Posterior vena cava (tissue), 2 donors: ENCODE measurements at places on chromosomes 7 and 10.

DNA sequence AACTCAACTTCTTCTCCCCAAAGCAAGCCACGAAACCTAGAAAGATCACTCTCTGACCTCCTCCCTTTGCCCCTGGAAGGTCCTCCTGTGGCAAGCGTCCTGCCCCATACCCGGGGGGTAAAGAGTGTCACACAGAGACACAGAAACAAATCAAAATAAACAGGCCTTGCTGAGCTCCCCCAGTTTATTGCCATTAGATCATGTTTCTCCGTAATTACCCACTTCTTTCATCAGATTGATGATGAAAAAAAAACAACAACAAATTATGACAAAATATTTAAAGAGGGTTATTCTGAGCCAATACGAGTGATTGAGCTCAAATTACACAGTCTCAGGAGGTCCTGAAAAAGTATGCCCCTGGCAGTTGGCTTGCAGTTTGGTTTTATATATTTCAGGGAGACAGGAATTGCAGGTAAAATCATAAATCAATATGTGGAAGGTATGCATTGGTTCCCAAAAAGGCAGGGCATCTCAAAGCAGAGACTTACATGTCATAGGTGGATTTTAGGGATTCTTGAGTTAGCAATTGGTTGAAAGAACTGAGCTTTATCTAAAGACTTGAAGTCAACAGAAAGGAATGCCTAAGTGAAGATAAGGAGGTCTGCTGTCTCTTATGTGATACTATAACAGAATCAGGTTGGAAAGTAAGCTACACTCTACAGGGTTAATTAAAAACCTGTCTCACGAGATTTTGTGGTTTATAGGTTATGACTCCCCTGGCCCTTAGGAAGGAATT is 86.2 kb downstream of the APBB1IP start:
- no peak for DNase-seq

GRCh38 chr7:120218712-120219111 is 54.3 kb upstream of the KCND2 start:
- DNase-seq = no peak

DNA sequence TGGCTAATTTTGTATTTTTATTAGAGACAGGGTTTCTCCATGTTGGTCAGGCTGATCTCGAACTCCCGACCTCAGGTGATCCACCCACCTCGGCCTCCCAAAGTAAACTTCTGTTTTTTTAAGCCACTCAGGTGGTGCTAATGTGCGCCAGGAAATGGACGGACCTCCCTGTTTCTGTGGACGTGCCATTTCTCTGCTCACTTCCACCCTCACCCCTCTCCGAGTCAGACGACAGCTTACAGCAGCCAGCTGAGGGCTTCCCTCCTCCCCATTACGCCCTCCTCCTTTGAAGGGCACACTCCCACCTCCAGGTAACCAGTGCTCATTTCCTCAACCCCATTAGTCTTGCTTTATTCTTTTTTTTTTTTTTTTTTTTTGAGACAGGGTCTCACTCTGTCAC is 41.7 kb upstream of the EZH2 start:
- DNase-seq = no peak

GRCh38 chr7:108402865-108403264 is 53.4 kb downstream of the NRCAM start:
- DNase-seq = no peak

DNA sequence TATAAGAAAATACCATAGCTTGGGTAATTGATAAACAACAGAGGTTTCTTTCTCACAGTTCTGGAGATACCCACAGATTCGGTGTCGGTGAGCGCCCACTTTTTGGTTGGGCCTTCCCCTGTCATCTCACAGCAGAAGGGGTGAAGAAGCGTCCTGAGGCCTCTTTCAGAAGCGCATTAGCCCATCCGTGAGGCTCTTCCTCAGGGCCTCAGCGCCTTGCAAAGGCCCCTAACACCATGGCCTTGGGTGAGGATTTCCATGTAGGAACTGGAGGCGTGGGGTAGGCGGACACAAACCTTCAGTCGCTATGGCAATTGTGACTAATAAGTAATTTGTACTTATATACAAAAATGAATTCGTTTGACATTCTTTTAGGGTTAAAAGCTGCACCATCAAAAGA is 316.0 kb downstream of the PTPRN2 start:
- DNase-seq = peak; percentile 44

GRCh38 chr10:71547876-71548846 is 151.4 kb downstream of the CDH23 start:
- DNase-seq = peak; percentile 88

DNA sequence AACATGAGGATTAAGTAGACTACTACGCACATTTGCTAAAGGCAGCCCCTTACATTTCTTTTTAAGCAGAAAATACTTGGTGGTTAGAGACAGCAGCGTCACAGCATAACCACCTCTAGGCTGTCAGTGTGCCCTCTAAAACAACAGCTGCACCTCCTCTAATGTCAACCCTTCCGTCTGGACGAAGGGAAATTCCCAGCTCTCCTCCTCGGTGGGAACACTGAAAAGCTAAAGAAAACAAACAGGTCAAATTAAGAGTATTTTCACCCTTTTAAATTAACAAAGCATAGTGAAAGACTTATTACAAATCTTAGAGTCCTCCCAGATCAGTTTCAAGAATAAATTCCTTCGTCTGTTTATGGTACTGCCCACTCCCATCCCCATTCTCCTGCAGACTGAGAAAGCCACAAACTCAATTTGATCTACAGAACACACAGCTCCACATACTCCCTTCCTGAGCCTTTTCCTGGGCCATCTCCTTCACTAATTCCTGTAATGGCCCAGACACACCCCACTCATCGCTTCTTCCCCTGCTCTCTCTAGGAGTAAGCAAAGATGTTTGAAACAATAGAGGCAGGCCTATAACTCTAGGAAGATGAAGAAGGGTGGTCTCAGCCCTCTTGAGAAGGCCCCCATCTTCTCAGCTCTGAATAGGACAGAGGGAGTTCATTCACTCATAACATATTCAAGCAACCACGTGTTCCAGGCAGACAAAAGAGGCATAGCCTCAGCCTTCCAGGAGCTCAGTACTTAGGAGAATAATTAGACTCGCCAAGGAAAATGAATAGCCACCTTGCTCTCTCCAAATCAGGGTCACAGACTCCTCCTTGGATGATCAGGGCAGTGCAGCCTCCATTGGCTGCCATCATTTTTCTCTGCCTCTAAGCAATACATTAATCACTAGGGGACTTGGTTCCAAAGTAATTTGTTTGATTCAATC is 47.5 kb upstream of the HNRNPH3 start:
- no peak for DNase-seq

DNA sequence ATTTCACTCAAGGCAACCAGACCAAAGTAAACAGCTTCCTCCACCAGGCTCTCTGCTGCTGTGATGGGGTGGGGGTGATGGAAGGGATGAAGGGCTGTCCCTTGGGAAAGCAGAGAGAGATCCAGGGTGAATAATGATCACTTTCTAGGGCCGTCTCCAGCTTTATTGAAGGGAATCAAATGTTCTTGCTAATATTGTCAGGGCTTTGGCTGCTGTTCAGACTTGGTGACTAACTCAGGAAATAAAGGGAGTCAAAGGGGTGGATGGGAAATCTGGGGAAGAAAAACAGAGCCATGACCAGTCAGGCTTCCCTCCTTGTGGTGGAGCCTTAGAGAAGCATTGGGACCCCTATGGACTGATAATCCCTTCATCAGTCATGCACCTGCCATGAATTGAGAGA is 196.2 kb upstream of the AGK start:
- DNase-seq = no peak

GRCh38 chr10:44393834-44394547 is 9.1 kb upstream of the CXCL12 start:
- no peak for DNase-seq

DNA sequence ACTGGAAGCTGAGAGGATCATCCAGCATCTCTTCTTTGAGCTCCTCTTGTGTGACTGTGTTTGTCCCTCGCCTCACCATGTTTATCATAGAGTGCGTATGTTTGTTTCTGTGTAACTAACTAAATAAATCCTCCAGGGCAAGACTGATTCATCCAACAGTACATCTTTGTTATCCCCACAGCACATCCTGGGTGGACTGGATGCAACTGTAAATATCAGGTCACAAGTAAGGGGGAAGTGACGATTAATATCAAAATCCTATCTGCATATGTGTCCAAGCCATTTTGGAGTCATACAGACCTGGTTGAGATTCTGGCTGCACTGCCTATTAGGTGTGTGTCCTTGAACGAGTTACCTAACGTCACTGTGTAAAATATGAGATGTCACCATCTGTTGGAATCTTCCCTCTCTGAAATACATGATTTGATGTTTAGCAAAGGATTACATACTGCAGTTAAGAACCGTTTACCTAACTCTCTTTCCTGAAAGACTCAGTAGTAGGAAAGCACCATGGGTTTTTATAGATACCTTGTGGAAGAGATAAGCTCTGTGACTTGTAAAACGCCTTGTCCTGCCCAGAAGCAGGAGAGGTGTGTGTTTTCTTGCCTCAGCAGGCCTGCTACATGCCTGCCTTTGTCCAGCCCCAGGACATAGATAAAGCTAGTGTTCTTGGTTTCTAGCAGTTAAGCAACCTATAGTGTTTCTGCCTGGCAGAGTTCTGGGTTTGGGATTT is 25.8 kb downstream of the WBP1L start:
- DNase-seq = no peak
